ENCODE measurements at places on chromosomes 3 and 15. TPM values are rescaled to one million over a fixed set of nuclear protein-coding genes. Genes with fewer than 3 reads are reported as not detected.

The NISCH gene
- total RNA-seq, result 30.5 TPM

The SLC22A13 gene
- total RNA-seq, result not detected

The ZNF501 gene
- 11.9 TPM for total RNA-seq

The USP13 gene
- 5.3 TPM for total RNA-seq

The MYL3 gene
- total RNA-seq, result 1.4 TPM

The CPEB1 gene
- 0.72 TPM for total RNA-seq

The LYZL4 gene
- not detected for total RNA-seq

The TIMP4 gene
- total RNA-seq, result 17.1 TPM

The SI gene
- total RNA-seq, result not detected

The STIMATE gene
- total RNA-seq, result 11.6 TPM

The LEKR1 gene
- total RNA-seq, result not detected

The NEDD4 gene
- 25.5 TPM for total RNA-seq

The GABRR3 gene
- not detected for total RNA-seq

The MPI gene
- 109 TPM for total RNA-seq

The SPTBN5 gene
- 0.16 TPM for total RNA-seq

The POLQ gene
- total RNA-seq, result 0.36 TPM

The MCF2L2 gene
- total RNA-seq, result 0.18 TPM

The GANC gene
- total RNA-seq, result 13.0 TPM

The FMN1 gene
- not detected for total RNA-seq

The GRAMD2A gene
- total RNA-seq, result not detected

The USP4 gene
- 6.0 TPM for total RNA-seq

The CMTM7 gene
- 24.6 TPM for total RNA-seq

The MST1R gene
- not detected for total RNA-seq

All from cardiac atrium fibroblast (primary cell).